ENCODE measurements at places on chromosomes 1 and 21.

DNA sequence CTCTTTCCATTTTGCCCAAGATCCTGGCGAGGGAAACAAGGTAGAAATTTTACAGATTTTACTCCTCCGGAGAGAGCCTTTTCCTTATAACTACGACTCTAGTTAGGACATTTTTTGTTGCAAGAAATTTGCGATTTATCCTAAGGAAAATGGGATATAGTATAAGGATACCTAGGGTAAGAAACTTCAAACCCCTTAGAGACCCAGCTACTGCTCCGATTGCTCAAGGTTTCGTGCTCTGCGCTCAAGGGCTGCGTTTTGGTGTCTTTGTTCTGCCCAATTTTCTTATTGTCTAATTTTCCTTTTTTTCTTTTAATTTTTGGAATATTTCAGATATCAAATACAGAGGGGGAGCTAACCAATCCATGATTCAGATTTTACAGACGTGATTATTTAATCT lies 1.5 kb downstream of the TTC3 start:
- DNase-seq, result no peak

DNA sequence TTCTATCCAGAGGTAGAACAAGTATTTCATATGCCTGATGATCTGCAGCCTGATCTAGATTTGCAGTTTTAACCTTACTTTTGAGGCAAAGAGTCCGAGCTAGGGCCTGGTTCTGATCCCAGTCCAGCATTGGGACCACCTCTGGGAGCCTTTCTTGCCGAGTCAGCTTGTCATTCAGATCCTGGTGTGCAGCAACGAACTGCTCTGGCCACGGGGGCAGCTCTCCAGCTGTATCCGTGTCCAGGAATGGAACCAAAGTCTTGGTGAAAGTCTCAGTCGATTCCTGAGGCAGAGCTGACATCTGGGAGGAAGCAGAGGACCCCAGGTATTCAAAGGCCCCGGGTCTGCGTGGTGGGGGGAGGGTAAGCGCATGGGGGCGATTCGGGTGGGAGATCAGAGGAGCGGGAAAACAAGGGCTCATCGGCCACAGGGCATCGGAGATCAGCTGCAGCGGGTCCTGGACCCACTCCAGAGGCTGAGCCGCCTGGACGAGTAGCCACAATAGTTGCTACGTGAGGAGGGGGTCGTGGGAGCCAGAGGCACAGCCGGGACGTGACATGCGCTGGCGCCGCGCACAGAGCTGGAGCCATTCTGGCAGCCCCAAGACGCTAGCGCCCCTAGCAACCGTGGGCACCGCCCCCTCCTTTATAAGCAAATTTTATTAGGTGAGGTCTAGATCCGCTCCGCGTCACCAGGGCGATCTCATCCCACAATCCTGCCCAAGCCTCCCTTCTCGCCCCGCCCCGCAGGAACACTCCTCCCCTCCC lies 32.4 kb upstream of the BSDC1 start:
- DNase-seq, result no peak

DNA sequence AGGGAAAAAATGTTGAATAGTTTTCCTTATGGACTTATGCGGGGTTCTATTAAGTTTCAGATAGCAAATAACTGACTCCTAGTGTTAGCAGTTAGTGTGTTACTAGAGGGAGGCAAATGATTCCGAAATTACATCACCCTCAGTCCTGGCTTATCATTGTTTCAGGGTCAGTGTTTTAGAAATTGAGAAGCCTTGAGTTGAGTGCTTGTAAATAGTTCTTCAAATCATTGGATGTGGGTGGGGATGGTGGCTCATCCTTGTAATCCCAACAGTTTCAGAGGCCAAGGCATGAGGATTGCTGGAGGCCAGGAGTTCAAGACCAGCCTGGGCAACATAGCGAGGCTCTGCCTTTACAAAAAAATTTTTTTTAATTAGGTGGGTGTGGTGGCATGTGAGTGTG lies 21.3 kb downstream of the SOAT1 start:
- DNase-seq, result no peak

DNA sequence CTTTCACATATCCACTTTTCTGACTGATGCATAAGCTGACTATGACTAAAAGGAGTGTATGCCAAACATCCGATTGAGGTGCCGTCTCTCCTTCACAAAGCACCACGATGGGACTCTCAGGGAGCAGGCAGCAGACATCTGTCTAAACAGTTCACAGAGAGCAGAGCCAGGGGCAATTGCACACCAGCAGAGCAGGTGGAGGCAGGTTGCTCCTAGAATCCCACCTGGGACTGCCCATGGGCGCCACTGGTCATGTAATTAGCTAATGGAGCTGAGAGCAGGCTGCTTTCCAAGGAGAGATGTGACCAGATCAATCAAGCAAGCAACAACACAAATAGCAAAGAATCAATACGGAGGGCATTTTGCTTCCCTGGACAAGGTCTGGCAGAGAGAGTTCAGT lies 30.5 kb upstream of the COA6 start:
- no peak for DNase-seq

- DNase-seq, result no peak
Observed at GRCh38 chr1:20141001-20141400, 1.9 kb downstream of the PLA2G2F start.

DNA sequence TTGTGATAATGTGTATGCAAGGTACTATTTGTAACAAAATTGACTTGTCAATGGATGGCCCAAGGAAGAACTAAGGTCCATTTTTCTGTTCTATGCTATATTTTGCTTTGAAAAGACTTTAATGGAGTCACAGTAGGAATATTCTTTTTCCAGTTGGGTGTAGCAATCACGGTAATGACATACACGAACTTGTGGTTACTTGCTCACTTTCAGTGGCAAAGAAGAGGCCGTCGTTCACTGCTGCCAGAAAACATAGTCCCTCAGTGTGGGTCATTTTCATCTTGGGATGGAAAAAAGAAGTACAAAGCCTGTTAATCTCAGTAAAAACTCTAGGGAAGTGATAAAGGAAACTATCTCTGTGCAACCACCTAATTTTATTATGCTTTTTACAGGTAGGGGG lies 47.8 kb upstream of the LAMC2 start:
- DNase-seq, result no peak

DNA sequence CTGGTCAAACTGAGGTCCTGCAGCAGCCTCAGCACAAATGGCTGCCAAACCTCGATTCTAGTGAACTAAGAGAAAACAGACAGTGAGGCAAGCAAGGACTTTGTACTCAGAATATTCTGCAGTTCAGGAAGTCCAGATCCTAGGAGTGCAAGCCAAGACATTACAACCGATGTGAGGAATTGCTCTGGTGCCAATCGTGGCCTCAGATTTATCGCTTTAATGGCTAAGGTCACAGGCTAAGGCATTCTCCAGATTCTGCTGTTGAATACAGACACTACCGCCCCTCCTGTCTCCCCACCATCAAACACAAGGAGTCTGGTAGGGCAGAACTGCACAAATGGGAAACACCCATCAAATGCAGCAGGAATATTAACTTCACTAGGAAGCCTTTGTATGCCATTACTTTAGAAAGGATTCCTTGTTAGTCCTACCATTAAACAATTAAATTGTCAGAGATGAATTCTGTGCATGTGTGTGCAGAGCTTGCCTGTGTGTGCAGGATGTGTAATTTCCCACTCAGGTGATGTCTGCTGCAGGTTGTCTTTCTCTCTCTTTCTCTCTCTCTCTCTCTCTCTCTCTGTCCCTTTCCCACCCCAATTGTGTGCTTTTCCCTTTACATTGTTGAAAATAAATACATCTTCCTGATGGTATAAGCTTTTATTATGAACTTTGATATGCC lies 9.2 kb upstream of the SERTAD4 start:
- no peak for DNase-seq

- DNase-seq, result no peak
Observed at GRCh38 chr1:24311741-24312140, 7.4 kb upstream of the GRHL3 start.

DNA sequence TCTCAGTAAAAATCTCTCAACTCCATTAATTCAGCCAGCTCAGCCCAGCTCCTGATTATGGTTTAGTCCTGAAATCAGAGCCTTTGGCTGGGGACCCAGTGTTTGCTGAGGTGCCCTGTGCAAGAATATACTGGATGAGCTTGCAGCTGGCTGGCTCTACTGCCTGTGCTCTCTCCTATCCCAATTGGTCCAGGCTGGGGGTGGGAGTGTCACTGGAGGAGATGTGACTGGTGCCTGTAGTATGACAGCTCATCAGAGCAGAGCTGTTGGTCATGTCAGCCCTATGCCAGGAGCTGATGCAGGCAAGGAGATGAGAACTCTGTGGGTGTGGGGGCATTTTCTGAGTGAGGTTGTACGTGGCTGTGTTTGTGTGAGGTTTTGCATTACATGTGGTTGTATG lies 87.0 kb downstream of the TNR start:
- DNase-seq, result no peak

- no peak for DNase-seq
Observed at GRCh38 chr1:72649211-72649888, 367.0 kb upstream of the NEGR1 start.

DNA sequence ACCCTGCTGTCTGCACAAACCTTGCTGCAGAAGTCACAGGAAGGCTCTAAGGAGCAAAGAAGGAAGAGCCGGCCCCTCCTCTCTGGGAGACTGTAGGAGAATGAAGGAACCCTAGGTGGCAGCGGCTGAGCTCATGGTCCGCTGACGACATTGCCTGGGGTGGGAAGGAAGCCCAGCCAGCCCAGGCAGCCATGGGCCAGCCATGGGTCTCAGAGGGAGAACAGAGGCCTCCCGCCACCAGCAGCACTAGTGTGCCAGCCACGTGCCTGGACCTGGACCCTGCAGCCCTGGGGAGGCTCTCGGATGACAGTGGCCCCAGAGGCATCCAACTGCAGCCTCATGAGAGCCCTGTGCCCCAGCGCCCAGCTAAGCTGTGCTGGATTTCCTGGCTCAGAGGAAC lies 49.2 kb upstream of the POFUT2 start:
- DNase-seq, result no peak

DNA sequence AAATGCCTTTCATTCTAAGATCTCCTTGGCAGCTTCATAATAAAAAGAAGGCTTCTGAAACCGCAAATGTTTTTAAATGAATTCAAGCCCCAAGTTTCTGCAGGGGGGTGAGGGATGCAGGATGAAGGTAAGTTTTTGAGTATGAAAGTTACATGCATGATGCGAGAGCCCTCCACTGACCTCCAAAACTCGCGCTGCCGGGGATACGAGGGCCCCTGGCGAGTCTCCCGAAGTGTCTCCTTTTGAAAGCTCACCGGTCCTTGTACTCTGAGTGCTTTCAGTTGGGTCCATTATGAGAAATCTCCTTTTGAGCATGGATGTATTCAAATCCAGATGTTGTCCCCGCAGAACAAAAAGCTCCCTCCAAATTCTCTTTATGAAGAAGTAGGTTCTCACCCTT lies 18.9 kb upstream of the ZC3H12A start:
- DNase-seq, result no peak

- no peak for DNase-seq
Observed at GRCh38 chr1:66931590-66931989, 6.8 kb downstream of the MIER1 start.

DNA sequence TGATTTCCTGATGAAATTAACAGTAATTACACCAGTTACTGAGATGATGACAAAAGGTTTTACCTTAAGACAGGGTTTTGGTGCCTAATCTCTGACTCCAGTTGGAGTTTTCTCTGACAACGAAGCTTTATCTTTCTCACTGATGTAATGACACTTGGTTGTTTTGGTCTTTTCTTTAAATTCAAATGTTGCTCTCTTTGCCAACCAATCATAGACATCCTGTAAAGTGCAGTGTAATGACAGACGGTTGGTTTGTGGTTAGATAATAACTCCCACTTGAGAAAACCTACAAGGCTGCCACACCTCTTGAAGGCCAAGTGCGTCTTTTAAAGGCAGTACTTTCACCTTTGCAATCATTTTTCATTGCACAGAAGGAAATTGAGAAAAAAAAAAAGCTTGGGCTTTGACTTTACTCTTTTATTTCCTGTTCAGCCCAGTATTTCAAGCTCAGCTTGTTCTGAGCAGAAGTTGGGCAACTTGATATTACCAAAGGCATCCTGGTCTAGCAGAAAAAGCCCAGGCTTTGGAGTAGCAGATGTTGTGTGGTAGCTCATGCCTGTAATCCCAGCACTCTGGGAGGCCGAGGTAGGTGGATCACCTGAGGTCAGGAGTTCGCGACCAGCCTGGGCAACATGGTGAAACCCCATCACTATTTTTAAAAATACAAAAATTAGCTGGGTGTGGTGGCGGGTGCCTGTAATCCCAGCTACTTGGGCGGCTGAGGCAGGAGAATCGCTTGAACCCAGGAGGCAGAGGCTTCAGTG lies 14.9 kb downstream of the PDIK1L start:
- no peak for DNase-seq

Measured in NT2/D1 (cell line).